Heart left ventricle (tissue), 16 donors: ENCODE measurements at places on chromosomes 1 and 21. TPM values are rescaled to one million over a fixed set of nuclear protein-coding genes. Genes with fewer than 3 reads are reported as not detected.

ZBTB8OS gene
- 36.1 TPM for total RNA-seq

PRKCZ gene
- total RNA-seq: 17.3 TPM

INKA2 gene
- 12.4 TPM for total RNA-seq

NBPF6 gene
- total RNA-seq: not detected

AHCTF1 gene
- total RNA-seq: 19.9 TPM

NOS1AP gene
- 6.4 TPM for total RNA-seq

LCE2B gene
- not detected for total RNA-seq

FMO4 gene
- 9.6 TPM for total RNA-seq

- no peak for DNase-seq
Observed at GRCh38 chr1:61337441-61337951, 255.1 kb downstream of the NFIA start.

GRCh38 chr1:158506369-158506987 lies 34.5 kb downstream of the OR10R2 start:
- DNase-seq: no peak

- no peak for DNase-seq
Observed at GRCh38 chr1:163813251-163813650, 491.5 kb downstream of the NUF2 start.

GRCh38 chr1:16073490-16074119 lies at the start of gene FAM131C:
Gene FAM131C, minus strand, starts transcription at chr1:16073651. Its CDS starts 209 bp downstream, at chr1:16073442.
- no peak for DNase-seq

DNA sequence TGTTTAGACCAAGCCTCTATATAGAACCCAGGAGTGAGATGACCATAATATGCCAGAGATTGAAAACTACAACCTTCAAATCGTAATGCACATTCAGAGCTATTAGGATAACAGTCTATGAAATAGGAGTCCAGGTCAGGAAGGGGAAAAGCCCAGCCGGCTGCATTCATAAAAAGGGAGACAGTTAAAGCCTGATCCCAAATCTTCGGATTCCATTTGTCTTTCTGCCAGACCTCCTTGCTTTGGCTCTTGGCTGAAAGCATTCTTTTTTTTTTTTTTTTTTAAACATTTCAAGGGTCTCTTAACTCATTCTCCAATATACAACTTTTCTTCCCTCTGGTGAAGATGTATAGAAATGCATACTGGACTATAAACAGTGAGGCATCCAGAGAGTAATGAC lies 81.1 kb downstream of the NTPCR start:
- DNase-seq: no peak

- no peak for DNase-seq
Observed at GRCh38 chr1:214665606-214666110, 62.7 kb downstream of the CENPF start.

DNA sequence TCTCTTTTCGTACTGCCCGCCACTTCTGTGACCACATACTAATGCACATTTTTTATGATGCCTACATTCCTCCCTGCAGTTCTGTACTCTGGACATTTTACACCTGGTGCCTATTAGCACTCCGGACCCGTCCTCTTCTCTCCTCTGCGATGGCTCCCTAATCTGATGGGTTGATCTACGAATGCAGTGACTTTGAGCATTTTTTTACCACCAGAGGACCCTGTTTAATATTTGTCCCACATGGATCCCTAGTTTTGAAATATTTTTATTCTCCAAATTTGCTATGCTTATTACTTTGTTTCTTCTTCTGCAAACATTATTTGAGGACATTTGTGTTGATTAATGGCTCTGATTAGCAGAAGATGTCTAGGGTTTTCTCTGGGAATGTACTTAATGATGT lies 5.2 kb downstream of the PPFIA4 start:
- DNase-seq: no peak

GRCh38 chr1:11473491-11474034 lies 5.4 kb upstream of the DISP3 start:
- no peak for DNase-seq

GRCh38 chr1:27109103-27109822 lies 45.7 kb downstream of the SLC9A1 start:
- no peak for DNase-seq

- no peak for DNase-seq
Observed at GRCh38 chr1:41508290-41508689, 23.8 kb upstream of the EDN2 start.

DNA sequence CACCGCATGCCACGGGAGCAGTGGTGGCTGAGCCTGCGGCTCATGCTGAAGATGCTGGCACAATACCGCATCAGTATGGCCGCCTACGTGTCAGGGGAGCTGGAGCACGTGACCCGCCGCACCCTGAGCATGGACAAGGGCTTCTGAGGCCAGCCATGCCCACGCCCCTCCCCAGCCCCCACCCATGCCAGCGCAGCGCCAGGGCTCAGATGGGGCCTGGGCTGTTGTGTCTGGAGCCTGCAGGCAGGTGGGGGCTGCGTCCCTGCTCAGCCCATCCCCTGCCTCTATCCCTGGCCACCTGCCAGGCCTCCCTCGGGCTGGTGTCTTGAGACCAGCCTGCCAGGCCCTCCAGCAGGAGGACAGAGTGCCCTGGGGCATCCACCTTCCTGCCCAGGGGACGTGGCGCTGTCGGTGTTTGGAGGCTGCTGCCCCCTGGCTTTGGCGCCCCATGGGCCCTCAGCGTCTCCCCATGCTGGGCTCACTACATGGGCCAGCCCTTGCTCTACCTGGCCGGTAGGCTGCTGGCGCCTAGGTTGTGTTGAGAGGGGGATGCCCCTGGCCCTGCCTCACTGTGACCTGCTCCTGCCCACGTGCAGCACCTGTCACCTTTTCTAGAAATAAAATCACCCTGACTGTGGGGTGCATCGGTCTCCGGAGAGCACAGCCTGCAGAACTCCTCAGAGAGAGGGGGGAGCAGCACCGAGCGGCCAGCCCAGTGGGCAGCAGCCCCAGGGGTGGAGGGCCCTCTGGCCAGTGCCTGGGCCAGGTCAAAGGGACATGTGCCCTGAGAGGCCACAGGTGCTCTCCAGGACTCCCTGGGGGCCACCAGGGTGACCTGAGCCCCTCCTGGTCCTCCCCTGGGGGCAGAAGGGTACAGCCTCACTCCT lies 12.2 kb downstream of the CFAP410 start:
- DNase-seq: no peak

DNA sequence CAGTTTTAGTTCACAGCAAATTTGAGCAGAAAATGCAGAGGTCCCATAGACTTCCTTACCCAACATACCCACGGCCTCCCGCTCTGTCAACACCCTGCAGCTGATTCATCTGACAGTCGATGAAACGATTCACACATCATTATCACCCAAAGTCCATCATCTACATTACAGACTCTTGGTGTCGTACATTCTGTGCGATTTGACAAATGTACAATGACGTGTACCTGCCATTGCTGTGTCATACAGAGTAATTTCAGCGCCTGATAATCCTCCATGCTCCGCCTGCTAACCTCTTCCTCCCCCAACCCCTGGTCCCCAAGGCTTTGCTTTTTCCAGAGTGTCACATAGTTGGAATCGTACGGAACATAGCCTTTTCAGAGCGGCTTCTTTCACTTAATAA lies 94.7 kb upstream of the SLC25A33 start:
- no peak for DNase-seq

DNA sequence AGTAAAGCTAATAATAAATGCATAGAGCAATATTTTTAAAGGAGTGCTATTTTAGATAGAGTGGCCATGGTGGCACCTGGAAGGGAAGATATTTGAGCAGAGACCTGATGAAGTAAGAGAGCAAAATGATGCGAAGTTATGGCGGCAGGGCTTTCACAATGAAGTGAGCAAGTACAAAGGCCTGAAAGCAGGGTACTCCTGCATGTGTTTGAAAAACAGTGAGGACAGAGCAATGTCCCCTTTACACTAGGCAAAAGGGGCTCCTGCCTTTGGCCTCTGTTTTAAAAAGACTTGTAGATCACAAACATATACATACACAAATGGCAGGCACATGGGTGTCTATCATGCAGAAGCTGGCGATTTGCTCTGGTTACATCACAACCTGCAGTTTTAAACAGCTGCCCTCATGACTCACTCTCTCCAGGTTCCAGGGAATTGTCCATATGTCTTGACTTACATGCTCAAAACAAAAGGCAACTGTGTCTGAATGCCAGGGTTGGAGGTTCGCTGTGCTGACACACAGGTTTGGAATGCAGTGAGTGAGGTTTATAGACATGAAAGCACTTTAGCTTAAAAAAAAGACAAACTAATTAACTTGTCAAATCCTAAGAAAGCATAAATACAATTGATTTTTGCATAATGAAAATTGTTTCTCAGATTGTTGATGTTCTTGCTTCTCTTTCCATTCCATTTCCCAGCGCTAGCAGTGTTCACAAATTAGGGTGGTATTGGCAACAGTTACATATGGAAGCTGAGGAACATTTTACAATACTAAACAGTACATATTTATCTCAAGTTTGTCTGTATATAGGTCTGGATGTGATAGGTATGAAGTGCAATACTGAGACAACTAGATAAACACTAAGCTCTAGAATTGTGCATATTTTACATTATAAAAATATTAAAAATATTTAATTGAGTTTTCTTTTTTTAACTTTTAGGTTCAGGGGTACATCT lies 313.9 kb downstream of the BARHL2 start:
- DNase-seq: no peak

GRCh38 chr21:16742131-16742641 lies 770.7 kb upstream of the CXADR start:
- DNase-seq: no peak

DNA sequence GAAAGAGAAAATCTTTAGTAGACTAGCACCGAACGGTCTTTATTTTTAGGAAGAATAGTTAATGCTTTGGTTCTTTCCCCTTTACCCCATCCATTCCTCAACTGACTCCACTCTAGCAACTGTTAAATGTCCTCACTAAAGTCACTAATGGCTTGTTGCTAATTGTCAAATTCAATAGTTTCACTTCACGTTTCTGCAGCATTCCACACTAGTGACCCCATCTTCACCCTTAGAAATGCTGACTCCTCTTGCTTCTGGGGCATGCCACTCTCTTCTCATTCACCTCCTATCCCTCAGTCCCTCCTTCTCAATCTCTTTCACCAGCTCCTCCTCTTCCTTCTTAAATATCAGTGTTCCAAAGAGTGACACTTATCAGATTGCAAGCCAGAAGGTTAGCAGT lies 19.4 kb upstream of the CADM3 start:
- no peak for DNase-seq

DNA sequence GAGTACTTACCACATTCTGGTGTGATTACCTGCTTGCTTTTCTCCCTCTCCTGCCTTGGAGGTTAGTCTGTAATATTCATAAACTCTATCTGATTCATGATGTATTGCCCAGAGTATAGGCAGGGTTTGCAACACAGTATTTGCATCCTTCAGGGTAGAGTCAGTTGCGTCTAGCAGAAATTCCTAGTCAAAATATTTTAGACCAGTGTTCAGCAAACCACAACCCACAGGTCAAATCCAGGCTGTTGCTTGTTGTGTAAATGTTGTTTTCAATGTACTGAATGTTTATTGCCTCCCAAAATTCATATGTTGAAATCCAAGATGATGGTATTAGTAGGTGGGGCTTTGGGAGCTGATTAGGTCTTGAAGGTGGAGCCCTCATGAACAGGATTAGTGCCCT lies 82.9 kb downstream of the NGF start:
- DNase-seq: no peak

- no peak for DNase-seq
Observed at GRCh38 chr21:41639766-41640165, 127.1 kb downstream of the RIPK4 start.

DNA sequence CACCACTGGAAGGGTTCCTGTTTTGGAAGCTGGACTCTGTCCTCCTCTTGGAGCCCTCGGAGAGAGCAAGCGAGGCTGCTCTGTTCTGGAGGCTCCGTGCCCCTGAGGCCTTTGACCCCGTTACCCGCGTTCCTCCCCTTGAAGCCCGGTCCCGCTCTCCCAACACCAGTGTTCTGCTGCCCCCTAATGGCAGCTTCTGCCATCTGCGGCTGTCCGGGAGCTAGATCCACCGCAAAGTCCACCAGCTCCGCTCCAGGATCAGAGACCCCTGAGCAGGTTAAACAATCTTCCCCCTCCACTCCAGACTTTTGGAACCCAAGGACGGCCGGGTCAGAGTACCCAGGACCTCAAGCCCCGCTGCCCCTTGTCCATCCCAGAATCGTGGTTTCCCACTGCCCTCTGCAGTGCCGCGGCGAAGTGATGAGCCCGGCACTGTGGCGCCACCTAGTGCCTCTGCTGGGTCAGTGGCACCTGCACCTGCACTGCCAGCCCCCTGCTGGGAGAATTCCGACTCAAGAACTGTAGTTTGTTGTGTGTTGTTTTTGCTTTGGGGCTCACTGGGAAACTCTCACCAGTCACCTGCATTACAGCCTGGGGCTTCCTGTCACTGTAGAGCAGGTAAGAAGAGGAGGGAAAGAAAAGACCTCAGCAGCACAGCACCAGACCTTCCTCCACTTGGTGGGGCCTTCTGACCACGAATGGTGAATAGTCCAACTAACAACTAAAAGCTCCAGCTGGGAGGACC lies 63.5 kb upstream of the NFASC start:
- peak; percentile 82 for DNase-seq

DNA sequence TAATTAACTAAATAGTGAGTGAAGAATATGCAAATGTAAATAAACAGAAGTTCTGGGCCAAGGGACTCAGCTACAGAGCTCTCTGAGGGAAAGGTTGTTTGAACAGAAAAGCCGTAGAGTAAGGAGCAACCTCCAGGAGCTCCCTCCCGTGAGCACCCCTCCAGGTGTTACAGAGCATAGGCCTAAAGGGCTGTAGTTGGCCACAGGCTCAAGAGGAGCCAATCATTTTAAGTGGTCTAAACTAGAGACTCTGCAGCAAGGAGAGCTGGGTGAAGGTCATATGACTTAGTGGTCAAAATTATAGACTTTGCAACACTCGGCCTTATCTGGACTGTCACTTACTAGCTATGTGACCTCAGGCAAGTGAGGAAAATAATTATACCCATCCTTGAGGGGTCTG lies 19.1 kb upstream of the RXRG start:
- DNase-seq: no peak

- DNase-seq: no peak
Observed at GRCh38 chr1:93779540-93780165, 98.0 kb upstream of the BCAR3 start.

- no peak for DNase-seq
Observed at GRCh38 chr1:30887485-30888315, 20.9 kb downstream of the SDC3 start.

DNA sequence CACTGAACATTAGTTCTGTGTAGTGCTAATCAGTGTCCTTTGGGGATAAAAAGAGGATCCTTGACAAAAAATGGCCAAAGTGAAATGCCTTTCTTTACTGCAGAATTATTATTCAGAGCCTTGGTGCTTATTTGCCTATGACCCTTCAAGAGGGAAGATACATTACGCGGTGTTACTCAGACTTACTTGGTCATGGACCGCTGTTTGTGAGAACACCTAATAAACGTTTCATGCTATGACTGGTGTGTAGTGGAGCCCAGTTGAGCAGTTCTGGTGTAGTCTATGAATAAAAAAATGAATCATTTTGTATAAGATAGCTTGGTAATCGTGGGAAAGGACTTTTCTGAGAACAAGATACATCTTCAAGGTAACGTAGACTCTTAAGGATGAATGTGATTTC lies 8.3 kb downstream of the NFYC start:
- no peak for DNase-seq

DNA sequence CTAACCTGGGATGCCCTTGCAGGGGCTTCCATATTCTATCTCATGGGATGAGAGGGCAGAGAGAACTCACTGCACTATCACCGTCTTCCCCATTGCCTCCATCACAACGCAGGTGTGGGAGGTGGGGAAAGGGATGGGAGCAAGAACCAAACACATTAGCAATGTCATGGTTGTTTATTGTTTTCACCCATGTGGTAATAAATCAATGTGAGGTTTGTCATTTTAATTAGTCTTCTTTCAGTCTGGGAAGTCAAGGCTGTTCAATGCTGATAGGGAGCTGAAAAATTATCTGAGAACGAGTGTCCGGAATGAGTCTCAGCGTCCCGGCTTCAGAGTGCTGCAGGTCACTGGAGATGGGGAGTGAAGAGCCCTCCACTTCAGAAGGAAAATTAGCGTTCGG lies 268.5 kb downstream of the DUSP10 start:
- no peak for DNase-seq
